Hypothalamus (tissue), 51 donors: ENCODE measurements at places on chromosomes 5 and 9.

GRCh38 chr9:21710548-21711191 is 91.8 kb upstream of the MTAP start:
- no peak for DNase-seq

GRCh38 chr5:141811287-141812155 is 66.7 kb downstream of the PCDH1 start:
- peak; percentile 35 for DNase-seq

- DNase-seq: no peak
Observed at GRCh38 chr5:177981296-177982071, 14.6 kb downstream of the PROP1 start.

- DNase-seq: no peak
Observed at GRCh38 chr9:81825846-81826516, 102.2 kb upstream of the SPATA31D4 start.

DNA sequence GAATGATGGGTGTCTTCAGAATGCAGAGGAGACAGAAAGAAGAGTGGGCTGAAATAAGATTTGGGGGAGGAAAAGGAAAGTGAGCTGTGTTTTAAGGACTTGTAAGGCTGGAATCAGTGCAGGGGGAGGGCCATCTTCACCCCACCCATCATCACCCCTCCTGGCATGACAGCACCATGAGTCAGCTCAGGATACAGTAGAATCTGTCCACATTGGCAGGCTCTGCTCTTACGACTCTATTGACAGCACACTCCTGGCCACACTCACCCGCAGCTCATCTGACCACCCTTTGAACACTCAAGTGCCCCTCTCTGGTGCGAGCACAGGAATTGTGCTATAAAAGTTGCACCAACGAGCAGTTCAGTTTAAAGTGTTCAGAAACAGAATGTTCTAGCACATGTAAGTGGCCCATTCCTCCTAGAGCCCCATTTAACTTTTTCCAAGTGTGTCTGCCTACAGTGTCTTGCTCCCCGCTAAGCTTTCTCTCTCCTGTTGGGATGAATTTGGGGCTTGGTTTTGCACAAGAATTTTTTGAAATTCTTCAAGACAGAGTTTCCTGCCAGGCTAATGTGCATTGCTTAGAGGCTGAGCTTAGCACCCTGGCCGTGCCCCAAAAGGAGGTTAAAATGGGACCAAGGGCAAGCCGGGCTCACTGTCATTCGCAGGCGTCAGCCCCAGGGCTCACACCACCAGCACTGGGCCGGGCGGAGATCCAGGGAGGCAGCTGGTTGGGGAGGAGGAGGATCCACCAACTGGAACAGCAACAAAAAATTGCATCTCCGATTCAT is 12.0 kb downstream of the ADRA1B start:
- DNase-seq: no peak

DNA sequence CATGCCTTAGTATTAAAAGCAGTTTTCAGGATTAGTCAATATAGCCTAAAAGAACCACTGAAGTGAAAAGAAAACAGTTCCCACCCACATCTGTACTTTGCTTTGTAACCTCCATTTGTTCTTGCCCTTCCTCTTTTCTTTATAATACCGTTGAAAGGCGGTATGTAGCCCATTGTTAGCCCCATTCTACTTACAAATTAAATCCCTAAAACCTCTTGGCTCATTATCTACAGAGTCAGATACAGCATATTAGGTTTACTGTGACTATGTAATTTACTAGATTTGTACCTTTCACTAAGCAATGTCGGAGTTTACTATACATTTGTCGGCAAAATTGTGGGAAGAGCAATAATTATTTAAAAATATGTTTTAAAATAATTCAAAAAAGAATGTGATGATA is 17.3 kb downstream of the ALDH1A1 start:
- no peak for DNase-seq

DNA sequence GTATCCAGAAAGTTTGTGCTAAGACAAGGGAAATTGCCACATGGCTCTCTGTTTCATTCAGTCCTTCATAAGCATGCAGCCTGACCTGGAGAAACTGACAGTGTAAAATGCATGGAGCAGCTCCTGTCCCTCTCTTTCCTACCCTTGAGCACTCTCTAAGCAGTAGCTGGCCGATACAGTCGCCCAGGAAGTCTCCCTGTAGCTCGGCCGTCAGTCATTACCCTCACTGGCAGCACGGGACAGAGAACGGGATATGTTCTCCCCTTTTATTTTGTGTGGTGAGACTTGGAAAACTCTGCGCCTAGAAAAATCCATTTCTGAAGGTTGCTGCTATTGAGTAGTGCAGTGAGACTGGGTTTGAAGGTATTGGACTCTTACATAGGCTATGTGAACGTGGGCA is 56.8 kb upstream of the KCNMB1 start:
- DNase-seq: no peak

GRCh38 chr9:83296123-83296522 is 233.2 kb upstream of the RASEF start:
- no peak for DNase-seq

DNA sequence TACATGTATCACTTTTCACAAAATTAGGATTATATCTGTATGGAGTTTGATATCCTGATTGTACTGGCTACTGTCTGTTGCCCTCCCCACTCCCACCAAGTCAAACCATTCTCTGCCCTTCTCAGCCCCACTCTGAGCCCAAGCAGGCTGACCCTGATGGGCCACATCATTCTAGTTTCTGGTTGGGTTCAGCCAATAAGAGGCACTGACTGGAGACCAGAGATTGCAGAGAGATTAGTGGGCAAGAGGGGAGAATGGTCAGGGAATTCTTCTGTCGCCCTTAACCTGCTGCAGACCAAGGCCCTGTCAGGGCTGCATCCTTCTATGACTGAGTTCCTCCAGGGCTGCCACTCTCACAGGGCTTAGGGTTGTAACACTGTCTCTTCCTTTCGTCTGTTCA is 2.7 kb downstream of the HSPB3 start:
- no peak for DNase-seq

DNA sequence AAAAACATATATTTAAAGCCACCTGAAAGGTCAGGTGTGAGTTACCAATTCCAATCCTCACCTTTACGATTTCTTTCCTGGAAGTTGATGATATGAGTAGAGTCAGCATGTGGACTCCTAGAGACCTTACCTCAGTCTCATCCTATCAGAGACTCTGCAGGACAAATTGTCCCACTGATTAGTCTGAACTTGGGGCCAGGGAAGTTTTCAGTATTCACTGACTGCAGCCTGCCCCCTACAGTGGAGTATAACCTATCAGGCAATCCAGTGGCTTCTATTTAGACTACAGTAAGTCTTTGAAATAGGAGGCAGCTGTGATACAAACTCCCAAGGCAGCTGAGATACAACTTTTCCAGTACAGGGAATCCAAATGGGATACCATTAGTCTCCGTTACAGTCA is 449.4 kb upstream of the CDH10 start:
- DNase-seq: no peak

DNA sequence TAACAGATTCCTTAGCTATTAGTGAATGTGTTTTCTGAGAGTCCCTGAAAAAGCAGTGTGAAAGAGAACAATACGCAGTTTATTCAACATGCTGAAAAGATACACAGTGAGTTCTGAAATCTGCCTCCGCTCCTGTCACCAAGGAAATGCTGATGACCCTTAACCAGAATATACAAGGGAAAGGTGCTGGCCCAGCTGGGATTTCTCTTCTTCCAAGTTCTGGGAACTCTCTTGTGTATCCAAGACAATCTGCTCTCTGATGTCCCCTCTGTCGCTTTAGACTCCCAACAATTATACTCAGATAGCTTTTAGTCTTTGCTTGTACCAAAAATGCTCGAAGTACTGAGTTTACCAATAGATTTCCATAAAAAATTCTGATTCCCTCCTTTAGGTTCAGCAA is 214.9 kb downstream of the TMEM167A start:
- DNase-seq: no peak

- no peak for DNase-seq
Observed at GRCh38 chr5:109563739-109564138, 126.0 kb upstream of the MAN2A1 start.

DNA sequence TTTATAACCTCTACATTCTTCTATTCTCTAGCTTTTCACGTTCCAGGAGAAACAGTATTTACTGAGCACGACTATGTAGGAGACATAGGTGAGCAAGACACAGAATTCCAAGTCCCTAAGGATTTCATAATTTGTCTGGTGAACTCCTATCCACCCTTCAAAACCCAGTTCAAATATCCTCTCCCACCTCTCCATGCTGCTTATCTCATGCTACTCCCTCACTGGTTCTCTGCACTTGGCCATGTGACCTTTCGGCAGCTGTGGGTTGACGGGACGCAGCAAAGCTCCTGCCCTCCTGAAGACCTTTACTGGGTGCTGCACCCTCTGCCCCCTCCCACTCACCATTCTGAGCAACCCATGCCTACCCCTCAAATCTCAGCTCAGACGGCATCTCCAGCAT is 173.2 kb downstream of the RGS3 start:
- no peak for DNase-seq

- no peak for DNase-seq
Observed at GRCh38 chr9:17402309-17402708, 176.6 kb upstream of the SH3GL2 start.

- DNase-seq: no peak
Observed at GRCh38 chr5:3740546-3741373, 145.1 kb downstream of the IRX1 start.

DNA sequence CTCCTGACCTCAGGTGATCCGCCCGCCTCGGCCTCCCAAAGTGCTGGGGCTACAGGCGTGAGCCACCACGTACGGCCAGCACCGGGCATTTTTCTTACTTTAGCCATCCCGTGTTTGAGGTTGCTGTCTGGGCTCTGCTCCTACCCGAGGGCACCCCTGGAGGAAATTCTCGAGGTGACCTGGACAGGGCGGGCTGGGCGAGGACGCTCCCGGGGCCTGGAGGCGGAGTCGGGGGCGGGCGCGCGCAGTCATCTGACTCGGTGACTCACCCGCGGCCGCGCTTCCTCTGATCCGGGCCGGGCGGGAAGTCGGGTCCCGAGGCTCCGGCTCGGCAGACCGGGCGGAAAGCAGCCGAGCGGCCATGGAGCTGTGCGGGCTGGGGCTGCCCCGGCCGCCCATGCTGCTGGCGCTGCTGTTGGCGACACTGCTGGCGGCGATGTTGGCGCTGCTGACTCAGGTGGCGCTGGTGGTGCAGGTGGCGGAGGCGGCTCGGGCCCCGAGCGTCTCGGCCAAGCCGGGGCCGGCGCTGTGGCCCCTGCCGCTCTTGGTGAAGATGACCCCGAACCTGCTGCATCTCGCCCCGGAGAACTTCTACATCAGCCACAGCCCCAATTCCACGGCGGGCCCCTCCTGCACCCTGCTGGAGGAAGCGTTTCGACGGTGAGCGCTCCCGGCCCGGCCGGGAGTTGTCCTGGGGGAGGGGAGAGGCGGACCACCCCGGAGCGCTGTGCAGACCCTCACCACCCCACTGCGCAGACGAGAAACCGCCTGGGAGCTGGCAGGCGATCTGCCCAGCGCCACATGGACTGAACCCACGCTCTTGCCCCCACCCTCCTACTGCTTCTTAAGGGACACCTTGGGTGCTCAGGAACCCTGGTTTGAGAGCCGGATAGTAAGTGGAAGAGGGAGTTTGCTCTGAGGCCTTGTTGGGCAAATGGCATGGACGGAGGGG is at the start of gene HEXB:
TSS of gene HEXB (plus strand) at position 334 of the 952 bp plus-strand sequence. CDS start at position 362, 28 bp downstream.
- DNase-seq: peak; percentile 49

GRCh38 chr5:37710965-37711364 is 128.9 kb downstream of the GDNF start:
- DNase-seq: no peak

DNA sequence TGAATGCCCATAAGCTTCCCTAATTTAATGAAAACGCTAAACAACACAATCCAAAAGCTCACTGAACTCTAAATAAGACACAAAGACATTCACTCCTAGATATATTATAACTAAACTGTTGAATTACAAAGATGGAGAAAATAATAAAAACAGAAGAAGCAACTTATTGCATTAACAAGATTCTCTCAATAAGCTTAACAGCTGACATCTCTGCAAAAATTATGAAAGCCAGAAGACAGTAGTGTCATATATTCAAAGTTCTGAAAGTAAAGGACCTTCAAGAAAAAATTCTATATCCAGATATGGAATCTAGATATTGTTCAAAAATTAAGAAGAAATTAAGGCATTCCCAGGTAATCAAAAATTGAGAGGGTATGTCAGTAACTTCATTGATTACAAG is 957.8 kb upstream of the TYRP1 start:
- DNase-seq: no peak

- DNase-seq: no peak
Observed at GRCh38 chr5:133992429-133993155, 12.2 kb downstream of the VDAC1 start.

DNA sequence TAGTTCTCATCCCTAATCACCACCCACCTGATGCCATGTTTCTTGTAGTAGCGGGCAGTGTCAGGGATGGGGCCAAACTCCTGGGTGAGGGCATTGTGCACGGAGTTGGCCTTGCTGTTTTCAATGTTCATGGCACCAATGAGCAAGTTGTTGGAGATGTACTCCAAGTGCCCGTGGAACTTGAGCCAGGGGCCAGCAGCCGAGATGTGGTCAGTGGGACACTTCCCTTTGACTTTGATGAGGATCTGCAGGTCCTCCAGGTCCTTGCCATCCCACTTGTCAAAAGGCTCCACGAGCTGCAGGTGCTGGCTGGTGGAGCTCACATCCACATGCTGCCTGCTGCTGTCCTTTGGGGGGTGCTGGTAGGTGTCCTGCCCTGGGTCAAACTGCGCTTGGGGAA is 162.2 kb upstream of the SV2C start:
- no peak for DNase-seq

DNA sequence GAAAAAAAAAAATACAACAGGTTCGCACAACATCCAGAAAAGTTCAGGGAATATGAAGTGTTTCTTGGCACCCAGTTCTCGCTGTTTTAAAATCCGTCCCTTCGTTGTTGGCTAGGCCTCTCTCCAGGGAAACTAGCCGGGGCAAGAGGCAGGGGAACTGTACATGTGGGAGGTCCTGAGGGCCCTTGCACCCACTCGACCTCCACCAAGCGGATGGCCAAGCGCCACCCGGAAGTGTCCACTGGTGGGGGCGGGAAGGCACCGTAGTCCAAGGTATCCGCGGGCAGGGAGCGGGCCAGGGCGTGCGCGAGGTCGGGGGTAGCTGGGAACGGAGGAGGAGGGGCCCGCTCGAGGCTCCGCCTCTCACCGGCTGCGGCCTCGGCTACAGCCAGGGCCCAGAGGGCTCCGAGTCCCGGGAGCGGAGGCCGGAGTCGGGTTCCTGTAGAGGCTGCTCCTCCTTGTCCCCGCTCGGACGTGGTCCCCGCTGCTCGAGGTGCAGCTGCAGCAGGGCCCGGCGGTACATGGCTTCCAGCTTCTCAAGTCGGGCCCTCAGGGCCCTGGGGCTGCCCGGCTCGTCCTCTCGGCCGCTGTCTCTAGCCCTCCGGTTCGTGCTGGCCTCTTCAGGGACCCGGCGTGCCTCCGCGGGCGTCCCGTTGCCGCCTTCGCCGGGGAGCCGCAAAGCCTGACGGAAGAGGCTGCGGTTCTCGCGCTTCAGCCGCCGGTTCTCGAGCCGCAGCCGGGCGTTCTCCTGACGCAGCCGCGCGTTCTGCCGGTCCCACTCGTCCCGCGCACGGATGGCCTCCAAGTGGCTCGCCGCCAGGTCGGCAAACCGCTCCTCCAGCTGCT is 720 bp downstream of the TUSC1 start:
- DNase-seq: peak; percentile 61

- DNase-seq: no peak
Observed at GRCh38 chr9:112295174-112295573, 38.2 kb downstream of the PTBP3 start.
